ENCODE measurements at places on chromosomes 11 and 22.

- no peak for DNase-seq
Measured at GRCh38 chr11:44138286-44138685, 42.8 kb downstream of the EXT2 start.

DNA sequence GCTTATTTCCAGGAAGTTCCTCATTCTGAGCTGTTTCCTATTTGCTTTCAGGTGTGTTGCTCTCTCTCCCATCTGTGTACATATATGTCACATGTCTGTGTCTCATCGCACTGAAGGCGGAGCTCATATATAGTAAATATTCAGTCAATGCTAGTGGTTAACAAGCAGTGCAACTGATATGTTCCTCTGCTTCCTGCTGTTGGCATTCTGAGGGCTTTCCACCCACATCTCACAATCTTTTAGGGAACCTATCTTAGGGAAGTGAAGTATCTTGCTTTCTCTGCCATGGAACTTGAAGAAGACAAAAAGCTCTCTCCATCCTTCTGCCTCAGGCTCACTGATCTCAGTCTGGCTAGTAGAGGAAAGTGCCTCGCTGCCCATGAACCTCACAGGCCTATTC is 139.8 kb downstream of the TTC17 start:
- no peak for DNase-seq

GRCh38 chr11:125743681-125744080 is 2.4 kb upstream of the PATE1 start:
- DNase-seq: no peak

DNA sequence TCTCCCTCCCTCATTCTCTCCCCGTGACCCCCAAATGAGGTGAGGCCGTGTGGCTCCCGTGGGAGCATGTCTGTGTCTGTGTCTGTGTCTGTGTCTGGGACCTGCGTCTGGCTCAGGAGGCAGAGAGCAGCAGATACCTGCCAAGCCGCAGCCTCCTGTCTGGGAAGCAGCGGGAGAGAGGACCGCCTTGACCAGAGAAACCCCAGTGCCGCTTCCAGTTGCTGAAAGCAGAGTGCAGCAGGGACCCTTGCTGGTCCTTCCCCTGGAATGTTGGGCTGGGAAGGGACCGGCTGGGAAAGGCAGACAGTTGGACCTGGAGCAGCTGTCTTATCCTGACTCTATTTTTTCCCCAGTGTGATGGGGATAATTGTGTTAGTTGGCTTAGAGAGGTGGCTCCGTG is 525 bp downstream of the CSDC2 start:
- no peak for DNase-seq

DNA sequence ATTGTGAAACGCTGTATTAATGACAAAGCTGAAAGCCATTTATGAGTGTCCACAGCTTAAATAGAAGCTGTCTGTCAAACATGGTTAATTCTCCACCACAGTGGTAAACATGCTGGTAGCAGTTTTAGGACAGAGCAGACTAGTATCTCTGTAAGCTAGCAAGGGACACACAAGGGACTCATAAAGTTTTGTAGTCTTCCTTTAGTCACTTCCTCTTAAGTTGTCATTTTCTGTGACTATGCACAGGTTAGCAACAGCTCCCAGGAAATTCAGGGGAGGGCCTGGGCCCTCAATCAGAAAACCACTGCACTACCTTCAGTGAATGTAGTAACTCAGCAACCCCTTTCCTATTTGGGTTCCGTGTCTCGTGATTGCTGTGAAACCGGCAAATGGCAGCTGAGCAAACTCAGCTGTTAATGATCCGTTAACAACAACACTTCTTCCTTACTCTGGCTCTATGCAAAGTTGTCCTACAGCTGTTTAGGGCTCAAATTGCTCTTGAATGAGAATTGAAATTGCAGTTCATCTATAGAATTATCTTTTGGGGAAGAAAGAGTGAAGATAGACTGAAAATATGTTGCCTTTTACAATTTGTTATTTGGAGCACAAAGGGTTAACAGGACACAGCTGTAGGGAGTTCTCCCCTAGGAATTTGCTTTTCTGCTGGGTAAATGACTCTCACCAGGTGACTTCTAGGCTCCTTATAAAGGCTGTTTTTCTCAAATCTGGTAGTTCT is at the start of gene MMP26:
MMP26 (plus strand) TSS at position 731 of the 736 bp plus-strand sequence.
- no peak for DNase-seq

DNA sequence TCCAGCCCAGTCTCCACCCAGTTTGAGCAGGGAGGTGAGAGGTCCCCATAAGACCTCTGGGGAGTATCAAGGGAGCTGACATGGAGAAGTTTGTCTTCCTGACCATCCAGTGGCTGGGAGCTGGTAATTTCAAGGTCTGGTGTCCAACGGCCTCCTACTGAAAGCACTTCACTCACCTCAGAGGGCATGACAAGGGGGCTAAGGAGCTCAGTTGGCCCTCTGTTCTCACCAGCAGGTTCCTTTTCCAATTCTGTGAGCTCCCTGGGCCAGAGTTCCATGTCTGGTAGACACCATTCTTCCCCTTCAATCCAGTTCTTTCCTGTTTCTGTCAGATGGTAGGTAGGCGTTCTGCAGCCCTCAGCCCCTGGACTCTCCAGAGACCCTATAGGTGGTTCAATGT is 3.1 kb downstream of the SELENOH start:
- no peak for DNase-seq
